ENCODE measurements at places on chromosomes 3 and 15. TPM values are rescaled to one million over a fixed set of nuclear protein-coding genes. Genes with fewer than 3 reads are reported as not detected.
A peak's percentile ranks its signal among the peaks of the same experiment; 100 is the strongest.

DNA sequence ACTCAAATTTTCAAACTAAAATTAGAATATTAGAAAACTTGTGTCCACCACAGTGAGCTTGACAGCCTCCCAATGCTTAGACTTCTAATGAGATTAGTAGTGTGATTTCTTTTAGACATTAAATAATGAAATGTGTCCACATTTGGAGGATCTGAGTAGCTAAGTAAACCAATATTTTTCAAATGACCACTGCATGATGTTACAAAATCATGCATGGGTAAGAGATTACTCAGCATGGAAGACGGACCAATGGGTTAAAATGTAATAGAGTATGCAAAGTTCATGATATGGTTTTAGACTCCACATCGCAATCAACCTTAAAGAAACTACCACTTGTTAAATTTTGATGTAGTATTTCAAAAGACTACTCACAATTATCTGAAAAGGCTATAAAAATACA is 130.6 kb downstream of the IMPG2 start:
- H3K4me1 ChIP-seq, result no peaks in the 10 kb centered on the region
- peaks cover 2% of the 10 kb centered on the region for H3K27me3 ChIP-seq
- no peak overlapping the region for H3K4me3 ChIP-seq
- DNase-seq, result no peak

DNA sequence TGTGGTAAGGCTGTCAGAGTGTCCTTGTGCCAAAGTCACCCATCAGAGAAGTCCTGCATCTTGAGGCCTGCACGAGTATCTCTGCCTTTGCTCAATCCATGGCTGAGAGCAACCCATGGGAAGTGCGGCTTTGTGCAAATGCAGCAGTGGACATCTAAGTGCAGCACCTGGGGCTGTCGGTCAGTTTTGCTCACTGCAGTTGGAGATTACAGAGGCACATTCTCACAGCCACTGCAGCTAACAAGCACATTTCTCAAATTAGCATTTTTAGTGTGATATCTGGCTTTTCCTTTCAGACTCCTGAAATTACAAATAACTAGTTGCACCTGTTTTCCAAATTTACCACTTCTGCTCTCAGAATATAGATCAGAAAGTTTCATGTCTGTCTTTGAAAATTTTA is 81.5 kb upstream of the DAZL start:
- no peak for DNase-seq
- H3K4me3 ChIP-seq, result no peak overlapping the region
- peaks cover 4% of the 10 kb centered on the region for H3K27me3 ChIP-seq
- H3K4me1 ChIP-seq, result no peaks in the 10 kb centered on the region
- H3K27ac ChIP-seq, result no peak overlapping the region

GRCh38 chr15:68880382-68880781 is 49.9 kb upstream of the SPESP1 start:
- peaks cover 20% of the 10 kb centered on the region for H3K27me3 ChIP-seq
- H3K27ac ChIP-seq, result no peak overlapping the region
- peaks cover 4% of the 10 kb centered on the region for H3K4me1 ChIP-seq
- no peak overlapping the region for H3K4me3 ChIP-seq
- no peak for DNase-seq

GRCh38 chr15:45268135-45268534 is 16.1 kb downstream of the SLC28A2 start:
- H3K36me3 ChIP-seq, result no peaks in the 10 kb centered on the region
- no peaks in the 10 kb centered on the region for H3K27me3 ChIP-seq
- DNase-seq, result no peak

- H3K27ac ChIP-seq, result peak overlapping the region; percentile 2
- peak overlapping the region; percentile 49 for H3K4me3 ChIP-seq
- DNase-seq, result no peak
- H3K27me3 ChIP-seq, result peaks cover 79% of the 10 kb centered on the region
These were observed 245.9 kb upstream of the TOPAZ1 start for GRCh38 chr3:43995547-43996378.

GRCh38 chr3:13934315-13934714 is 54.4 kb upstream of the WNT7A start:
- H3K36me3 ChIP-seq, result no peaks in the 10 kb centered on the region
- peaks cover 5% of the 10 kb centered on the region for H3K27me3 ChIP-seq
- no peak overlapping the region for H3K4me3 ChIP-seq
- H3K4me1 ChIP-seq, result peaks cover 3% of the 10 kb centered on the region
- DNase-seq, result no peak

GRCh38 chr3:33385423-33385822 is 54.8 kb downstream of the UBP1 start:
- H3K4me1 ChIP-seq, result peaks cover 17% of the 10 kb centered on the region
- no peaks in the 10 kb centered on the region for H3K27me3 ChIP-seq
- no peak overlapping the region for H3K4me3 ChIP-seq
- peak overlapping the region; percentile 33 for H3K27ac ChIP-seq
- peak; percentile 70 for DNase-seq
- peaks cover 31% of the 10 kb centered on the region for H3K36me3 ChIP-seq

- H3K4me1 ChIP-seq, result peaks cover 6% of the 10 kb centered on the region
- peaks cover 77% of the 10 kb centered on the region for H3K36me3 ChIP-seq
- no peak overlapping the region for H3K4me3 ChIP-seq
- no peak overlapping the region for H3K27ac ChIP-seq
- no peak for DNase-seq
These were observed 25.8 kb downstream of the NUP210 start for GRCh38 chr3:13394363-13394762.

GRCh38 chr15:40337597-40337996 is 3.1 kb downstream of the CCDC9B start:
- H3K27ac ChIP-seq, result no peak overlapping the region
- H3K27me3 ChIP-seq, result no peaks in the 10 kb centered on the region
- no peaks in the 10 kb centered on the region for H3K36me3 ChIP-seq
- DNase-seq, result no peak
- H3K4me1 ChIP-seq, result peaks cover 24% of the 10 kb centered on the region

DNA sequence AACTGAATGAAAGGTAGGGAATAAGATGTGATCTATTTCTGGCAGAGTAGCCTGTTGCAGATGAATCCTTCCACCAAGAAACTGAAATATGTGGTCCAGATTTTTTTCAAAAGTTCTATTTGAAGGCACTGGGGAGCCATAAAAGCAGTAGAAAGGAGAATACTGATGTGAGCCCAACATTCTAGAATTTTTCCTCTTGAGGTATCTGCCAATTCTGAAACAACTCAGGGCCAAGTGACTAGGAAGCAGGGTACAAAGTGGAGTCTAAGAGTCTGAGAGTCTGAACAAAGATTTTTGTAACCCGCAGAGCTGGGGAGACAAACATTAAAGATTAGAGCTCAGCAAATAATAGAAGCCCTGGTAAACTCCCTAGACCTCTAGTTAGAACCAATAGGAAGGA is 58.3 kb upstream of the SLCO3A1 start:
- no peaks in the 10 kb centered on the region for H3K36me3 ChIP-seq
- DNase-seq, result no peak
- H3K27me3 ChIP-seq, result peaks cover 3% of the 10 kb centered on the region
- no peaks in the 10 kb centered on the region for H3K4me1 ChIP-seq
- H3K27ac ChIP-seq, result no peak overlapping the region

GRCh38 chr3:138944929-138945708 is 1.8 kb downstream of the FOXL2 start:
- H3K27me3 ChIP-seq, result peaks cover 86% of the 10 kb centered on the region
- H3K27ac ChIP-seq, result peak overlapping the region; percentile 60
- H3K36me3 ChIP-seq, result peaks cover 7% of the 10 kb centered on the region
- peak overlapping the region; percentile 66 for H3K4me3 ChIP-seq

- peaks cover 21% of the 10 kb centered on the region for H3K4me1 ChIP-seq
- no peak for DNase-seq
- H3K27ac ChIP-seq, result no peak overlapping the region
- no peaks in the 10 kb centered on the region for H3K36me3 ChIP-seq
- peaks cover 4% of the 10 kb centered on the region for H3K27me3 ChIP-seq
- no peak overlapping the region for H3K4me3 ChIP-seq
These were observed 4.6 kb downstream of the SEMA7A start for GRCh38 chr15:74428970-74429780.

DNA sequence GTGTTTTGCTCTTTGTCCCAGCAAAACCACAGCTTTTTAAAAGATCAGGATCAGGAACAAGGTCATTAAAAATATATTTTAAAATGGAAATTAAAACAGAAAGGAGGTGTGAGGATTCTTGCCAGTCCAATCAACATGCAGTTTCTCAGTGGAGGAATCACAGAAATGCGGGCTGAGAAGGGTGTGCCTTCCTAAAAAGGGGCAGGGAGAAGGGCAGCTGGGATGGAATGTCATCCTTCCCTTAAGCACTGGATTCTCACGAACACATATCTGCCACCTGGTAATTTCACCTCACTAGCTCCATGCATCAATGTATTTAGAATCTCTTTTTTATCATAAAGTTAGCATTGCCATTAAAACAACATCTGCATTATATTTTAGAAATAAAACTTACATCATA is 21.4 kb downstream of the ABI3BP start:
- H3K4me3 ChIP-seq, result no peak overlapping the region
- H3K27me3 ChIP-seq, result peaks cover 4% of the 10 kb centered on the region
- H3K36me3 ChIP-seq, result no peaks in the 10 kb centered on the region

- peaks cover 37% of the 10 kb centered on the region for H3K27me3 ChIP-seq
- DNase-seq, result peak; percentile 22
- no peak overlapping the region for H3K4me3 ChIP-seq
- H3K27ac ChIP-seq, result no peak overlapping the region
- H3K36me3 ChIP-seq, result no peaks in the 10 kb centered on the region
- peaks cover 15% of the 10 kb centered on the region for H3K4me1 ChIP-seq
These were observed 5.3 kb upstream of the REC114 start for GRCh38 chr15:73437543-73438109.

DNA sequence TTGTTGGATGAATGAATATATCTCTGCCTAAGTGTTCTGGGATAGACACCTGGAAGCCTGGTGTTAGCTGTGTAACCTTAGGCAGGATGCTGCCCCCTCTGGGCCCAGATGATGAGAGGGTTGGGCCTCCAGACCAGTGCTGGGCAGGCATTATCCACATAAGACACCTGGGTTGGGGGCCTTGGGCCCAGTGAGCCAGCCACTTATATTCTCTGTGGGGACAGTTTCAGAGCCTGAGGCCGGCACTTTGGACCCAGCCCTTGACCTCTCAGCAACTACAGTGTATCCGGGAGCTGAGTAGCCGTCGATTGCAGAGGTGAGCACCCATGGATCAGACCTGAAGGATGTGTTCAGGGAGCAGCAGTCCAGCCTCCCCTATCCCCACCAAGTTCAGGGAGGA is 2.2 kb downstream of the HEMK1 start:
- DNase-seq, result no peak
- H3K27ac ChIP-seq, result peak overlapping the region; percentile 97
- H3K36me3 ChIP-seq, result peaks cover 31% of the 10 kb centered on the region
- peak overlapping the region; percentile 98 for H3K4me3 ChIP-seq
- peaks cover 80% of the 10 kb centered on the region for H3K4me1 ChIP-seq
- no peaks in the 10 kb centered on the region for H3K27me3 ChIP-seq

GRCh38 chr3:114789803-114790202 is 357.3 kb downstream of the ZBTB20 start:
- no peaks in the 10 kb centered on the region for H3K36me3 ChIP-seq
- H3K4me1 ChIP-seq, result no peaks in the 10 kb centered on the region
- no peaks in the 10 kb centered on the region for H3K27me3 ChIP-seq
- H3K4me3 ChIP-seq, result no peak overlapping the region
- no peak for DNase-seq
- H3K27ac ChIP-seq, result no peak overlapping the region

DNA sequence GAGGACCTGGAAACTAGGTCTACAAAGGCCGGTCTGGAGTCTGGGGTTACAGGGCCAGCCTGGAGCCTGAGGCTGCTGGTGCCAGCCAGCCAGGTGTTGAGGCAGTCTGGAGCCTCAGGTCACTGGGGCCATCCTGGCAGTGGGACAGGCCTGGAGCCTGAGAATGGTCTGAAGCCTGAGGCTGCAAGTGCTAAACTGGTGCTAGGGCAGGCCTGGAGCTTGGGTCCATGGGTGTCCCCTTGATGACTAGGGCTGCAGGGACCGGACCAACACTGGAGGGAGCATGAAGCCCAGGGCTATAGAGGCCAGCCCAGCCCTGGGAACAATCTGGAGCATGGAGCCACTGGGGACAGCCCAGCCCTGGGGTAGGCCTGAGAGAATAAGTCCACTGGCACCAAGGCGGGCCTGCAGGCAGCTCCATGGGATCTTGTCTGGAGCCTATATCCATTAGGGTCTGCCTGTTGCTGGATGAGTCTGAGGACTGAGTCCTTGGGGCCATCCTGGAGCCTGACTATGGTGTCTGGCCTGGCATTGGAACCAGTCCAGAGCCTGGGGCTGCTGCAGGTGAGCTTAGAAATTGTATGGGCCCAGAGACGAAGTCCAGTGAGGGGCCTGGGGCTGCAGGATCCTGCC is 101.9 kb downstream of the GLDN start:
- H3K4me1 ChIP-seq, result peaks cover 3% of the 10 kb centered on the region
- DNase-seq, result no peak
- H3K4me3 ChIP-seq, result no peak overlapping the region
- peaks cover 4% of the 10 kb centered on the region for H3K27me3 ChIP-seq
- H3K27ac ChIP-seq, result no peak overlapping the region
- H3K36me3 ChIP-seq, result no peaks in the 10 kb centered on the region

DNA sequence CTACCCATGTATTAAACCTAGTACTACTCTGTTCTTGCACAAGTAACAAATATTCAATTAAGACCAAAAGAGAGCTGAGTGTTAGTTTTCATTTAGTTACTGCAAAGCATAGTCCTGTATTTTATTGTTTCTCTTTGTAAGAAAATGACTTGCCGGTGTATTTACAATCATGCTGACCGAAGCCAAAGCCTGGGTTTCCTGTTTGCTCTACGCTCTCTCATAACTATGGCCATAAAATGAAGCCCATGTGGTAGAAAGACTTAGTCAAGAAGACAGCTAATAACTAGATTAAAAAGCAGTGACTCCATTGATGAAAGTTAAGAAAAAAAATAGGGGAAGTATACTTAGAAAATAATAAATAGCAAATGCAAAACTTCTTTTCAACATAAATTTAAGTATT is 479.9 kb downstream of the CNTN4 start:
- H3K36me3 ChIP-seq, result no peaks in the 10 kb centered on the region
- H3K27ac ChIP-seq, result no peak overlapping the region
- no peaks in the 10 kb centered on the region for H3K4me1 ChIP-seq
- H3K27me3 ChIP-seq, result no peaks in the 10 kb centered on the region

GRCh38 chr3:68912376-68912775 is 20.0 kb downstream of the TAFA4 start:
- H3K4me3 ChIP-seq, result no peak overlapping the region
- no peaks in the 10 kb centered on the region for H3K36me3 ChIP-seq
- peaks cover 42% of the 10 kb centered on the region for H3K27me3 ChIP-seq
- no peak overlapping the region for H3K27ac ChIP-seq

GRCh38 chr3:31399271-31399670 is 133.5 kb upstream of the STT3B start:
- H3K27ac ChIP-seq, result peak overlapping the region; percentile 27
- peak; percentile 17 for DNase-seq
- no peaks in the 10 kb centered on the region for H3K27me3 ChIP-seq
- H3K4me3 ChIP-seq, result no peak overlapping the region

IQCH gene
- 0.78 TPM for total RNA-seq

DLEC1 gene
- 3.8 TPM for total RNA-seq

EHHADH gene
- total RNA-seq, result 1.9 TPM

BBS4 gene
- 16.2 TPM for total RNA-seq

FOXL2 gene
- total RNA-seq, result not detected

FAM3D gene
- total RNA-seq, result not detected

GOLGA8Q gene
- total RNA-seq, result 2.4 TPM

THOC7 gene
- 78.4 TPM for total RNA-seq

All from activated CD4-positive, alpha-beta memory T cell treated with anti-CD3 and anti-CD28 coated beads, Interleukin-2, amount 10 ng/mL, durations not matched to agents 7 days and 5 days (primary cell).